ENCODE measurements at places on chromosomes 2 and 18.

DNA sequence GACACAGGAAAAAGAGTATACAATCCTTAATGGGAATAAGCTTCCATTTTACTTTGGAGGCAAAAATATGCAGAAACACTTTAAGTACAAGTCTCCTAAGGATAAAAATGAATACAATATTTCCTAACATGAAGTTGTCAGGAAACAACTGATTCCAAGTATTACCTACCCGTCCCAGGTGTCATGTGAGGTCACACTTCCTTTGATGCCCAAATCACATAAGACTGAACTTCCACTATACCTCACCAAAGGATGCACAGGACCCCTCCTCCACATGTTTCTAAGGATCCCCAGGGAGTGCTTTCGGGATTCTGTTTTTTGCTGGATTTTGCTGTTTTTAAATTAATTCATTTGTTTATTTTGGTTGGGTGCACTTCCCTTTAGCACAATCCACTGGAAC lies 438.5 kb upstream of the TCF4 start:
- DNase-seq = no peak

GRCh38 chr2:69499966-69500365 lies 62.7 kb upstream of the NFU1 start:
- DNase-seq = no peak

- peak; percentile 11 for DNase-seq
These were observed 136.5 kb upstream of the RND3 start for GRCh38 chr2:150624001-150624401.

GRCh38 chr2:162475661-162476060 lies 131.7 kb downstream of the GCA start:
- DNase-seq = no peak

DNA sequence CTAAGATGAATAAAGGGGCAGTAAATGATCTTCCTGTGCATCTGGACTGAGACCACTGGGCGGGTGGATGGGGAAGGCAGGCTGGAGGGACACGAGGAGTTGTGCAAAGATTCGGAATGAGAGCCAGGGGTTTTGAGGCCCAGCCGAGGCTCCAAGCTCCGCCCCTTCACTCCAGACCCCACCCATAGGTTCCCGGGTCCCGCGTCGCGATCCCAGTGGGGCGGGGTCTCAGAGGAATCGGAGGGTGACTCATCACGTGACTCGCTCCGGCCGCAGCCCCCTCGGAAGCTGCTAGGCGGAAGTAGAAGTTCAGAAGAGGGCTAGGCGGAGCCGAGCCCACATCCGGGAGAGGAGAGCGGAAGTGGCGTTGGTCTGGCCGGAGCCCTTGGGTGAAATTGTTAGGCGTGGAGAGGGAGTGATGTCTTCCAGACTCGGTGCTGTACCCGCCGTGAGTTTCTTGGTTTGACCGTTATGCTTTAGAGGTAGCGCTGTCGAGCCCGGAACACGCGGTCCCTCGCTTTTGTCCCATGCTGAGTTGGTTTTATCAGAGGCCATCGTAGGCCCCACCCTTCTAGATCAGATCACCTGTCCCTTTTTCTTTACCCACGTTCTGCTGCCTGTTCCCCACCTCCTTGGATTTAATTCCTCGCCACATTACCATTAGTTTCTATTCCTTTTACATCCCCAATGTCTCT lies at the start of gene ZNF512:
Gene ZNF512 (plus strand): TSS at position 348 of the 695 bp plus-strand sequence. CDS start 71 bp downstream, at position 419.
- peak; percentile 98 for DNase-seq

DNA sequence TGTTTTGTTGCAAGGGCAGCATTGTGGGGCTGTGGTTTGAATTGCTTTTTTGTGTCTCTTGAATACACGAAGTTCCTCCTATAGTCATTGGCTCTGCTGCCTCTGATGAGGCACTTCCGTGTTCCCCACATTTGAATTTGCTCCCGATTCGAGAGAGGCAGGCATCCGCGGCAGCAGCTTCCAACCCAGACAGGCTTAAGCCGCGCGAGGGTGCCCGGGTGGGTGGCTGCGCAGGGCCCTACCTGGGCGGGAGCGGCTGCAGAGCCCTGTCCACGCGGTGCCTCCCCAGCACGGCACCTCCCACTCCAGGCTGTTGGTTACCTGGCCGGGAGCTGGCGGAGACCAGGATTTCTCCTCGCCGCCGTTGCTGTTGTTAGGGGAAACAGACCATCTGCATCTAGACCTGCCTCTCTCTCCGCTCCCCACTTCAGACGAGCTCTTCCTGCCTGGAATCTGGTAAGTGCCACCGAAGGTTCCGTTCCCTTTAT lies 151.3 kb downstream of the NEDD4L start:
- DNase-seq = no peak

DNA sequence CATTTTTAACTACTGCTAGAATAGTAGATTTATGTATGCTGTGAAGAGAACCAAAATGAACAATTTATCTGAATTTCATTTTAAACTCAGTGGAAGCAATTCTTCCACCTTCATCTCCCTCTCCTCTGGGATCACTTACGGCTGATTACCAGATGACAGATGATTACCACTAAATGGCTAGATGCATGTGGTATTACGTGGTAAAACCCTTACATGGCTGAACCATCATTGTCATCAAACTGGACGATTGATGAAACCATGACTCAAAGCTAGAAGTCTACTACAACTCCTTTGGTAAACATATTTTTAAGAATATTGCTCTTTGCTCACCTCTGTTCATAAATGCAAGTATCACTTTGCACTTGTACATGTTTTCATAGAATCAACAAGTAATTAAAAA lies 48.5 kb upstream of the DOCK10 start:
- no peak for DNase-seq

Measured in KBM-7 (cell line).